ENCODE measurements at places on chromosomes 5 and 9. TPM values are rescaled to one million over a fixed set of nuclear protein-coding genes. Genes with fewer than 3 reads are reported as not detected.

DNA sequence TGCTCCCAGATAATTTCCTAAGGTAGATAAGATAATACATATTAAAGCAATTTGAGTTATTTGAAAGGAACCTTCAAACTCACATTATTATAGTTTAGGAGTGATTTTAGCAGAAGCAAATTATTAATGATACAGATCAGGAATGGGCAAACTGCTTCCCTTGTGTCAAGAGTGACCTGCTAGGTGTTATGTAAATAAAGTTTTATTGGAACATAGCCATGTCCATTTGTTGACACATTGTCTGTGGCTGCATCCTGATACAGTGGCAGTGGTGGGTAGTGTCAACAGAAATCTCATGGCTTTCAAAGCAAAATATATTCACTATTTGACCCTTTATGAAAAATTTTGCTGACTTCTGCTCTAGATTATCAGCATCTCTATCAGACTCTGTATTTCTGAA lies 11.4 kb upstream of the BASP1 start:
- H3K27me3 ChIP-seq: peaks cover 14% of the 10 kb centered on the region
- H3K4me1 ChIP-seq: no peaks in the 10 kb centered on the region
- no peaks in the 10 kb centered on the region for H3K36me3 ChIP-seq
- no peak overlapping the region for H3K27ac ChIP-seq

GRCh38 chr5:168865968-168866367 lies 286.8 kb upstream of the PANK3 start:
- no peaks in the 10 kb centered on the region for H3K36me3 ChIP-seq
- H3K4me1 ChIP-seq: peaks cover 10% of the 10 kb centered on the region
- no peak overlapping the region for H3K27ac ChIP-seq
- DNase-seq: no peak

GRCh38 chr9:93577078-93577974 lies 942 bp downstream of the PHF2 start:
- peaks cover 32% of the 10 kb centered on the region for H3K4me1 ChIP-seq
- no peaks in the 10 kb centered on the region for H3K36me3 ChIP-seq
- DNase-seq: no peak
- no peak overlapping the region for H3K27ac ChIP-seq

CTNND2 gene
- 2.8 TPM for polyA plus RNA-seq

SKIC3 gene
- 76.2 TPM for polyA plus RNA-seq

DBH gene
- polyA plus RNA-seq: 0.66 TPM

- no peak for DNase-seq
- H3K27ac ChIP-seq: no peak overlapping the region
- no peaks in the 10 kb centered on the region for H3K4me1 ChIP-seq
Measured at GRCh38 chr5:159752622-159753275, 163.5 kb upstream of the ADRA1B start.

- H3K36me3 ChIP-seq: no peaks in the 10 kb centered on the region
- no peaks in the 10 kb centered on the region for H3K27me3 ChIP-seq
- H3K4me1 ChIP-seq: no peaks in the 10 kb centered on the region
- no peak for DNase-seq
- H3K27ac ChIP-seq: no peak overlapping the region
- no peak overlapping the region for H3K4me3 ChIP-seq
Measured at GRCh38 chr5:122707796-122708195, 67.1 kb upstream of the SNX2 start.

GRCh38 chr5:144144956-144145751 lies 25.3 kb downstream of the YIPF5 start:
- peak; percentile 25 for DNase-seq
- no peak overlapping the region for H3K27ac ChIP-seq
- H3K4me1 ChIP-seq: no peaks in the 10 kb centered on the region
- H3K4me3 ChIP-seq: no peak overlapping the region
- H3K27me3 ChIP-seq: no peaks in the 10 kb centered on the region

GRXCR2 gene
- 0.03 TPM for polyA plus RNA-seq

GRCh38 chr9:36603006-36603405 lies 30.3 kb downstream of the MELK start:
- H3K27ac ChIP-seq: no peak overlapping the region
- no peaks in the 10 kb centered on the region for H3K4me1 ChIP-seq
- DNase-seq: no peak
- no peaks in the 10 kb centered on the region for H3K36me3 ChIP-seq
- no peak overlapping the region for H3K4me3 ChIP-seq
- no peaks in the 10 kb centered on the region for H3K27me3 ChIP-seq

- no peaks in the 10 kb centered on the region for H3K4me1 ChIP-seq
- no peak for DNase-seq
- no peaks in the 10 kb centered on the region for H3K27me3 ChIP-seq
- H3K27ac ChIP-seq: no peak overlapping the region
- no peaks in the 10 kb centered on the region for H3K36me3 ChIP-seq
Measured at GRCh38 chr5:120552638-120553037, 88.5 kb downstream of the PRR16 start.

DNA sequence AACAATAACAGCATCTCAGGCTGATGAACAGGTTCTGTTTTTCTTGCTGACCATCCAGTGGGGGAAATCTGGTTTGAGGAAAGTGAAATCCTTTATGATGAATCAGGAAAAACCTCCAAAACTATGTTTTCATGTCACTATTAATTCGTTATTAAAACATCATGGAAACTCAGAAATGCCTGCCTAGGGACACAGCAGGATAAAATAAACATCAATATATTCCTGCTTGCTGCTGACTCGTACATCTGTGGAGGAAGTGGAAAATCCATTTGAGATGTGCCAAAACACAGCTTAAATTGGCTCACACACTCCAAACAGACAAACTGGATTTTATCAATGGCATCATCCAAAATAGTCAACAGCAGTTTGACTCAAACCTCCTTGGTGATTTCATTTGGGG lies 53.0 kb downstream of the TEK start:
- H3K4me3 ChIP-seq: no peak overlapping the region
- H3K4me1 ChIP-seq: no peaks in the 10 kb centered on the region
- no peak for DNase-seq
- no peaks in the 10 kb centered on the region for H3K36me3 ChIP-seq

ADGRV1 gene
- polyA plus RNA-seq: 3.0 TPM

CAVIN4 gene
- polyA plus RNA-seq: 1.0 TPM

ABHD17B gene
- polyA plus RNA-seq: 22.9 TPM

DNA sequence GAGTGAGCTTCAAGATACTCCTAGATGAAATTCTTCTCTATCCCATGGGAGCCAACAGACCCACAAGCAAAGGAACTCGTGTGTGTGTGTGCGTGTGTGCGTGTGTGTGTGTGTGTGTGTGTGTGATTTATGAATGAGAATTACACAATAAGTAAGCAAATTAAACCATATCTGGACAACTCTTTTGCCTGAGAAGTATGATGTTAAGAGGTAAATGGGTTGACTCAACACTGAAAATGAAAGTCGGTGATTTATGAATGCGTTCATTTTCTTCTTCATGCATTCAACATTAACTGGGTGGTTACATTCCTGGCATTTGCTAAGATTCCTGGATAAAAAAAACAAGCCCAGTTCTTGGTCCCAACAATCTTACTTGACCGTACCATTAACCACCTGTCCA lies 171.3 kb upstream of the ZNF462 start:
- H3K4me3 ChIP-seq: no peak overlapping the region
- no peak overlapping the region for H3K27ac ChIP-seq
- no peaks in the 10 kb centered on the region for H3K27me3 ChIP-seq
- no peak for DNase-seq

DNA sequence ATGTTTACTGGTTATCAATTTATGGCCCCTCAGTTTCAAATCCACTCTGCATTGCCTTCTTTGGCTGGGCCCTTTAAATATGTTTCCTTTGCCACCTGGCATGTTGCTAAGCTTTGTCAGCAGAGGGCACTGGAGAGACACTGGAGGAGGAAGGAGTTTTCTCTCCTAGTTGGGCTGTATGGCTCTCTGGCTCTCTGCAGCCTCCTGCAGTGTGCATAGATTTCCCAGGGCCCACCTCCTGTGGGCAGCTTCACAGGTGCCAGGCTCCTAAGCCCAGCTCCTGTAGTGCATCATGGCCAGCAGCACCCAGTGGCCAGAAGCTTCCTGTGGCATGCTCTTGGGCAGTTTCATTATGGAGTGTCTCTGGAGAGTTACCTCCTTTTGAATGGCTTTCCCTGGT lies 23.3 kb downstream of the CAVIN4 start:
- H3K36me3 ChIP-seq: no peaks in the 10 kb centered on the region
- H3K4me1 ChIP-seq: peaks cover 2% of the 10 kb centered on the region
- H3K4me3 ChIP-seq: no peak overlapping the region
- no peak overlapping the region for H3K27ac ChIP-seq

DNA sequence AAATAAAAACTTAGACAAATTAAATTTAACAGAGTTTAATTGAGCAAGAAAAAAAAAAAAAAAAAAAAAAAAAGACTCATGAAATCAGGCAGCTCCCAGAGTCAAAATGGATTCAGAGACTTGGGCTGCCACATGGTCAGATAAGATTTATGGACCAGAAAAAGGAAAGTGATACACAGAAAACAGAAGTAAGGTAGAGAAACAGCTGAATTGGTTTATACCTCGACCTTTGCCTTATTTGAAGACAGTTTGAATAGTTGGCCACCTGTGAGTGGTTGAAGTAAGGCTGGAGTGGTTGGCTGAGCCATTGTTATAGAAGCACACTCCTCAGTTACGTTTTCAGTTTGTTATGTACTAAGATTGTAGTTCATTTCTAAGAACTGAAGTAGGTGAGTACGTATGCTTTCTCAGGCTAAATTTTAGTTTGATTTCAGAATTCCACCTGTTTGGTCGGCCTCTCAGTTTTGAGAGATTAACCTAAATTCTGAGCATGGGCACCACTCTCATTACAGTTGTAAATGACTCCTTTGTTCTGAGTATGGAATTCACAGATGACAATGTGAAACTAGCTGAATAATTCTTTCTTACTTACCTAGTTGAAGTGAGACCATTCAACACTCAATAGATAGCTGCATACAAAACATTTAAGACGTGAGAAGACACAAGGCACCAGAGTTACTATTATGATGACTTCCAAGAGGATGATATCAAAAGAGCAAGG lies 149.0 kb downstream of the AOPEP start:
- H3K4me1 ChIP-seq: peaks cover 3% of the 10 kb centered on the region
- H3K36me3 ChIP-seq: no peaks in the 10 kb centered on the region
- no peak overlapping the region for H3K4me3 ChIP-seq
- no peaks in the 10 kb centered on the region for H3K27me3 ChIP-seq
- peak; percentile 81 for DNase-seq

DNA sequence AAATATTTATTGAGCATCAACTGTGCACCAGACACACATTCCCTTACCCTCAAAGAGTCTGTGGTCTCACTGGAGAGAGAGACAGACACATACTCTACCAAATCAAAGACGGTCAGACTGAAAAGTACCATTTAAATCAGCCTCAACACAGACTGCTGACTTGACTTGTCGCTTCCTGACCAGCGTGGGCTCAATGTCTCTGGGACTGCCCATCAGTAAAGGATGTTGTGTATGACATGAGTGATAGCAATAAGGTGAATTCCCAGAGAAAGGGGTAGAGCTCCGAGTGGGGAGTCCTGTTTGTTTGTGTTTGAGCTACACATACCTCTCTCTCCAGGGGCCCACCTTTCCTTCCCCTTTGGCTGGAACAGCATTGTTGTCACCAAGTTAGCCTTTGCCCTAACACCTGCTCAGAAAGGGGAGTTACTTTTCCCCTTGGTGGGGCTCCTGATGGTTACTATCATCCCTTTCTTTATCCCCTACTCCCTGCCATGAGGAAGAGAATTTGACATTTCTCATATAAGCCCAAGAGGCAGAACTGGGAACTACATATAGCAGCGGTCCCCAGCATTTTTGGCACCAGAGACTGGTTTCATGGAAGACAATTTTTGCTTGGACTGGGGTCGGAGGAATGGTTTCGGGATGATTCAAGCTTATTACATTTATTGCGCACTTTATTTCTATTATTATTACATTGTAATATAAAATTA lies 33.9 kb downstream of the NR4A3 start:
- H3K27me3 ChIP-seq: no peaks in the 10 kb centered on the region
- H3K36me3 ChIP-seq: no peaks in the 10 kb centered on the region
- no peak for DNase-seq
- H3K4me1 ChIP-seq: no peaks in the 10 kb centered on the region
- no peak overlapping the region for H3K27ac ChIP-seq
- H3K4me3 ChIP-seq: no peak overlapping the region

DNA sequence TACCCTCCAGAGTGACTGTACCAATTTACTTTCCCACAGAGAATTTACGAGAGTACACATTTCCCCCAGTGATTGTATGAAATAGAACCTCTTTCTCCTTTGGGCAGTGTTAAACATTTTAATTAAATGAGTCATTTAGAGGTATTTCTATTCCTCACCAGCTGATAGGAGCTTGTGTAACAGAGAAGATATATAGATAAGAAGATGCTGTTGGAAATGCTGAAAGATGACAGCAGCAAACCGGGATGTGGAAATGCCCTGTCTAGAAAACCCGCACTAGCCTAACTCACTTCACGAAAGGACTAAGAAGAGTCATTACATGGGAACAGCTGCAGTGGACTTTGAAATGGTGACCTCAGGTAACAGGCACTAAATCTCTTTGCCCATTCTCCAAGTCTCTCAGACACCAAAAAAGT lies 68.3 kb downstream of the LPAR1 start:
- no peaks in the 10 kb centered on the region for H3K27me3 ChIP-seq
- peaks cover 11% of the 10 kb centered on the region for H3K4me1 ChIP-seq
- H3K4me3 ChIP-seq: no peak overlapping the region
- peak; percentile 74 for DNase-seq
- peak overlapping the region; percentile 69 for H3K27ac ChIP-seq

DNA sequence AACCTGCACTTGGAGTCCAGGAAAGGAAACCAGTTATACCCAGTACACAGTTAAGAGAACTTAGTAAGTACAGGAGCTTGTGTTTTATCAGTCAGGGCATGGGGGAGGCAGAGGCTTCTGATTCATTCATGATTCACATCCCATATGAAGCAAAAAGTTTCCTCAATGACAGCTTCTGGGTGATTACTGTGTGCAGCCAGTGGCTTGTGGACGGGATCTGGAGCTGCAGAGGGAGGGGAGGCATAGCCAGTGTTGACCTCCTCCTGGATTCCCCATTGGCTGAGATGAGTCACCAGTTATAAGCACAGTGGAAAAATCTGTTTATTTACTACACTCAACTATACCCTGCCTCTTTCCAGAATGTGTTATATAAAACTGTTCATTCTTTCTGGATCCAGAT lies 17.7 kb downstream of the IL31RA start:
- no peak overlapping the region for H3K4me3 ChIP-seq
- DNase-seq: peak; percentile 5
- no peaks in the 10 kb centered on the region for H3K36me3 ChIP-seq

SLC36A2 gene
- not detected for polyA plus RNA-seq

All from large intestine (tissue), 12 donors.